ENCODE measurements at places on chromosomes 6 and 20.

DNA sequence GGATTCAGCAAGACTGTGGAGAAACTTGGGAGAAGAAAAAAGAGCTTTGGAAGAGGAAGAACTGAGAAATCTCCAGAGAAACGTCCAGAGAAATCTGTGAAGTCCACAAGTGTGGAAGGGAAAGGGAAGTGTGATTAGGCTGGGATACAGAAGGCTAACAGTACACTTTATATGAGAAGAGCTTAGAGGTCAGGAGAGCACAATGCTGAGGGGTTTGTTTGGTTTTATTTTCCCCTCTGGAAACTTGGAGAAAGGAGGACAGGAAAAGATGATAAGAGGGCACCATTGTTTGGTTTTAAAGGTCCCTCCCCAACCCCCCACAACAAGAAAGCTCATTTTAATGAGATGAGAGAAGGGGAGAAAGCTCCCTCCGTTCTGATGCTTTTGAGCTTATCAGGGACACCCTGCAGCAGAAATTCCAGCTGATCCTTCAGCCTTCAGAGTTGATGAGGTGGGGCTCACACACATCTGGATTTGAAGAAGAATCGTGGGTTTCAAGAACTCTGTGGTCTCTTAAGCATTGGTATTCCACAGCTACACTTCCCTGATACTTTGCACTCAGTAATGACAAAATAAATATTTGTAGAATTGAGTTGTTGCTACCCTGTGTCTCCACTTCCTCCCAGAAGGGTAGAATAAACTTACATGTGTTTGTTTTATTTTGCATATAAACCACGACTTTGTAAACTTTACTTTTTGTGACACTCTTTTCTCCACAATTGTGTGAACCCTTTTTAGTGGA is 1.9 kb downstream of the NT5E start:
- DNase-seq, result no peak

GRCh38 chr20:58668901-58669286 is 17.8 kb downstream of the STX16 start:
- DNase-seq, result no peak

DNA sequence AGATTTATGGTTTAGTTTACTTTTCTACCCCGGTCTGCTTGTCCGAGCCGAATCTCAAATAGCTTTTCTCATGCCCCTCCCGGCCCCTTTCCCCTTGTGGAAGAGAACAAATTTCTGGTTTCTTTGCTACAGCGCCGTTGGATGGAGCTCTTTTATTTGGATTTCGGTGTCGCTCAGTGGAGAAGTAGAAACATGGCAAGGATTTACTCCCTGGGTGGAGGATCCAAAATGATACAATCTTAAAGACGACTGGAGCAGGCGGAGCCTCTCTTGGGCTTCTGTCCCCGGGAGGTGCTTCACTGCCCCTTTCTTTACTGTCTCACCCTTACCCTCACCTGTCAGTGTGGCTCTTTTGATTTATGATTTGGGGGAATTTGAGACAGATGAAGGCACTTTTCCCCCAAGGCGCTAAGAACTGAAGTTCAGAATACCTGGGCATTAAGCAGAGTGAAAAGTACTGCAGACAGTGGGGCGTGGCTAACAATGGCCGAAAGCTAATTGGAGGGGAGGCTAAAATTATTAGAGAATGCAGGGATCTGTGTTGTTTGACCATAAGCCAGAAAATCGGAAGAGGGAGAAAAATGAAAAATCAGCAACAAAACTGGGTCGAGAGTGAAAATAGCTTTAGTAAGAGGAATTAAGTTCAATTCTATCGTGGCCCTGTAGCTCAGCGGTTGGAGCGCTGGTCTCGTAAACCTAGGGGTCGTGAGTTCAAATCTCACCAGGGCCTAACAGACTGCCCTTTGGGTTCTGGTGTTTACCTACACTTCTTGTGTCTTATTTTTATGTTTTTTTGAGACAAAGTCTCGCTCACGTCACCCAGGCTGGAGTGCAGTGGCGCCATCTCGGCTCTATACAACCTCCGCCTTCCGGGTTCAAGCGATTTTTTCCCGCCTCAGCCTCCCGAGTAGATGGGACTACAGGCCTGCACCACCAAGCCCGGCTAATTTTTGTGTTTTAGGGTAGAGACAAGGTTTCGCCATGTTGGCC is 145.1 kb upstream of the ZNF184 start:
- DNase-seq, result no peak

GRCh38 chr6:31419842-31420241 is 16.4 kb downstream of the MICA start:
- DNase-seq, result no peak

GRCh38 chr6:16413399-16413798 is 175.0 kb downstream of the GMPR start:
- DNase-seq, result no peak

DNA sequence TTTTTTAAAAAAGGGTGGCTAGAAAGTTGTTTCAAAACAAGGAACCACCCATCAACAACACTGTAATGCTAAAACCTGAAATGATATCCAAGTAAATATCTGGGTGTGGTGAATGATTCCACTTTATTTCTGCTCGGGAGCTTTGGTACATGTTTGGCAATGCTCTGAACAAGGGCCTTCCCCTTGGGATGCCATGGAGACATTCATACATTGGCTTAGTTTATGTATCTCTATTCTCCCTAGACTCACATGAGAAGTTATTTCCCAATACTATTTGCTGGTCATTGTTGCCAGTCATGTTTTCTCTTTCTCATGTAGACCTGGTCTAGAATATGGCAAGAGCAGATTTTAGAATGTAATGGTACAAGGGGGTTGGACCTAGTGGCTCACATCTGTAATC is 22.9 kb downstream of the ADTRP start:
- no peak for DNase-seq

- DNase-seq, result no peak
These were observed 36.3 kb downstream of the KIF25 start for GRCh38 chr6:168033791-168034190.

- DNase-seq, result no peak
These were observed 256.6 kb downstream of the PLCB1 start for GRCh38 chr20:8388707-8389106.

DNA sequence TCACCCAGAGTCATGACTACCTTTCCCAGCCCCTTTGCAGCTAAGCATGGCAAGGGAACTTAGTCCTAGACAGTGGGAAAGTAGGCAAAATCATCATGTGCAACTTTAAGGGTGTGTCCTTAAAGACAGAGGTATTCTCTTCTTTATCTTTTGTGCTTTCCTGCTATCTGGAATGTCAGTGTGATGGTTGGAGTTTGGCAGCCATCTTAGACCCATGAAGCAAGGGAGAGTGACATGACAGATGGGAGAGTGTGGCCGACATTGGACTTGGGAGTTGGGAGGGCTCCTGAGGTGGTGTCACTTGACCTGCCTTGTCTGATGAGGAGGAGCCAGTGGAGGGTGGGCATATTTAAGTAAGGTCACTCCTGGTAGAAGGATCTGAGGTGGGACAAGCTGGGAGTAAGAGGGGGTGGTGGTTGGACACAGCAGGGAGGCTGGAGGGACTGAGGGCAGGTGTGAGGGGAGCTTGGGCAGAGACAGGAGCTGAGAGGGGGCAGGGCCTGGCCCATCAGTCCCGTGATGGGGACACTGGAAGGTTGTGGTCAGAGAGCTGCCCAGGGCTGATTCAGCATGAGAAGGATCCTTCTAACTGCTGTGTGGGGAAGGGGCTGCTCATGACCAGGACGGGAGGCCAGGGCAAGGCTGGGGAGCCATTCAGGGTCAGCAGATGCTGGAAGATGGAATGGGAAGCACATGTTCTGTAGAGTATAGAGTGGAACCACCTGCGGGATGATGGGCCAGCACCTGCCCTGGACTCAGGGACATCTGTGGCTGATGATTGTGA is 29.5 kb upstream of the SULF2 start:
- no peak for DNase-seq

GRCh38 chr20:43938932-43939761 is 24.5 kb downstream of the TOX2 start:
- DNase-seq, result no peak
